ENCODE measurements at places on chromosomes 6 and 20. TPM values are rescaled to one million over a fixed set of nuclear protein-coding genes. Genes with fewer than 3 reads are reported as not detected.

DNA sequence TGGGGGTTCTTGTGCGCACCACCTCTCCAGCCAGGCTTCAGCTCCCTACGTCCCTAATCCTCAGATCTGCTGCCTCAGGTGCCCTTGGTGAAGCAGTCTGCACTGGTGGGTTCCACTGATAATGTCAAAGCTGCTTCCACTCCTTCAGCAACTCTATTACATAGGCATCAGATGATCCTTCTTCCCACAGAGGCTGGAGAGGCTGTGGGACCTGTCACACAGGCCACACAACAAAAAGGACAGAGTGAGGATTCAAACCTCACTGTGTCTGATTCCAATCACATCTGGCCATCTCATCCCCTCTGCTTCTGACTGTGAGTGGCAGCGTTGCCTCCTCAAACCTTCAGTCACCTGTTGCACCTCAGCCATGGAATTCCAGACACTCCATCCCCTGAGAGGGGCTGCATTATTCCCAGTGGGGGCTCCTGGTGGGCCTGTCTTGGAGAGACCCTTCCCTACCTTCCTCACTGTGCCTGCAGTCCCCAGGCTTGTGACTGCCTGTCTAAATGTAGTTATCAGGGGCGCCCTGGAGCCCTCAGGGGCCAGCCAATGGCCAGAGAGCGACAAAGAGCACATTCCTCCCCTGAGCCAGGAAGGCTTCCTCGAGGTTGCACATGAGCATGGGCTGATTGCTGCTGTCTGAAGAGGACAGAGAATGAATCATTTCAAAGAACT is 211.4 kb upstream of the ECI2 start:
- DNase-seq: no peak

DNA sequence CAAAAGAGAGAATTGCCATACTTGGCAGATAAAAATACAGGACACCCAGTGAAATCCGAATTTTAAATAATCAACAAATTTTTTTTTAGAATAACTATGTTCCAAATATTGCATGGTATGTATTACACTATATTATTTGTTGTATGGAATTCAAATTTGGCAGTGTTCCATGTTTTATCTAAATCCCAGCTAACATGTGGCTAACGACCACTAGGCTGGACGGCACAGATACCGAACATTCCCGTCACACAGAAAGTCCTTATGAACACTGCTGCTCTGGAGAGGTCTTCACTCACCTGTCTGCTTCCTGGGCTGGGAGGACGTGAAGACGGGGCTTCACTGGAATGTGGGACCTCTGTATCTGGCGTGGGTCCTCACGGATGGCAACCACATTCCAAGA is 32.8 kb downstream of the SNX5 start:
- DNase-seq: no peak

- no peak for DNase-seq
These were observed 114.9 kb downstream of the FOXC1 start for GRCh38 chr6:1724616-1725015.

- DNase-seq: no peak
These were observed 727 bp downstream of the EDEM2 start for GRCh38 chr20:35146299-35146919.

DNA sequence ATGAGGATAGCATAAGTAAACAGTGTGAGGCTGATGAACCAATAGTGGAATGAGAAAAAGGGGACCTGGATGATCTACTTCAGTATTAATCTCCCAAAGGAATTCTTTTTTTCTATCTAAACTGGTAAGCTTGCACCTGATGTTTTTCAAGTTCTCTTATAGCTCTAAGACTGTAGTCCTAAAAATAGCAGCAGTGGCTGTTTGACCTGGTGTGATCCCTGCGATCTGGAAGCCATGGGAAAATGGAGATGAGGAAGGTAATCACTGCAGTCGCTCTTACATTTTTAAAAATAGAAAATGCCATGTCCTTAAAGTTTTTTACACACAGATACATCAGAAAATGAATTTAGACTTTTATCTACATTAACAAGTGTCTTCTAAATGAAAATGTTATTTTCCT is 926.4 kb upstream of the SLC35B3 start:
- no peak for DNase-seq

DNA sequence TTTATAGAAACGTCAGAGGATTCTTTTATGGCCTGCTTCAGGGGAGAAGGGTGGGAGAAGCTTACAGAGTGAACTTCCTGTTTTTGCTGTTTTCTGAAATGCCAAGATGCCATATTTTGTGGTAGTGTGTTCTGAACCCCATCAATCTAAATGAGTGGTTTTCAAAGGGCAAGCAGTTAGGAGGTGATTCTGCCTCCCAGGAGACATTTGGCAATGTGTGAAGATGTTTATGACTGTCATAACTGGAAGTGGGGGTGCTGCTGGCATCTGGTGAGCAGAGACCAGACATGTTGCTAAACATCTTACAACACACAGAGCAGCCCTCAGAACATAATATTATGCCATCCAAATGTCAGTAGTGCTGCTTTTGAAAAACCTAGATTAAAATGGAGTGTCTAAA is 6.0 kb upstream of the PRL start:
- DNase-seq: no peak

GRCh38 chr6:30507849-30508827 is 18.8 kb downstream of the HLA-E start:
- DNase-seq: no peak

DNA sequence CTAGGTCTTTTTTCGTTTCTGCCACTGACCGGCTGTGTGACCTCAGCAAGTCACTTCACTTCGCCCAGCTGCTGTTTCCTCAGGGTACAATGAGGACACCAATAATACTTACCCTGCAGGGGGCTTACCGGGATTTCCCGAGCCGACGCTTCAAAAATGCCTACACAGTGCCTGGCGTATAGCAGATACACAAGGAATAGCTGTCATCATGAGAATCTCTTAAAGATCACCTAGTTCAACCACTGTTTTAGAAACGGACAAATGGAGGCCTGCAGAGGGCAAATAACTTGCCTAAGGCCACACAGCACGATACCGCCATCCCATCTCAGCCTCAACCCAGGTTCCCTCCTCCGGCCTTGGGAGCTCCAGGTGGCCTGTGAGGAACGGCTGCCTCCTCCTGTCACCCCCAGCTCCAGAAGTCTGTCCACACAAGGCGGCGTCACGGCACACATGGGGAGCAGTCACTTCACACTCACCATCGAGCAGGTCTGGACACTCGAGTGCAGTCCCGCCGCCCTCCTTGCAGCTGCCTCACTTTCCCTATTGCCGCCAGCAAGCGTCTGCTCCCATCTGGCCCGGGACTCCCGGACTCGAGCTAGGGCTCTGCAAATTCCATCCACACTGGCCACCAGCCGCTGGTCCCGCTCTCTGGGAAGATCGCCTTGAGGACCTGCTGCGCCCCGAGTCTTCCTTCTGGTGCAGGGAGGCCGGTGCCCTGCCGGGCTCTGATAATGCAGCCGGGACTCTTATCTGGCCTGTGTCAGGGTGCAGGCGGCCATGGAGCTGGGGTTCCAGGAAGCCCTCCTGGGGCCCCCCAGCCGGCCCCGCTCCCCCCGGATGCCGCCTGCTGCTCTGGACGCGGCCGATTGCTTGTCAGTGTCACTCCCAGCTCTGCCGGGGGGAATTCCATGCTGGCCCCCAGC is at the start of gene RIPOR3:
Gene RIPOR3 (minus strand): TSS at position 893 of the 923 bp plus-strand sequence. CDS start 414 bp downstream, at position 479.
- DNase-seq: no peak

- no peak for DNase-seq
These were observed 469.4 kb upstream of the SLC35B3 start for GRCh38 chr6:8904754-8905153.

GRCh38 chr6:19558934-19559333 is 278.2 kb upstream of the ID4 start:
- DNase-seq: no peak

DNA sequence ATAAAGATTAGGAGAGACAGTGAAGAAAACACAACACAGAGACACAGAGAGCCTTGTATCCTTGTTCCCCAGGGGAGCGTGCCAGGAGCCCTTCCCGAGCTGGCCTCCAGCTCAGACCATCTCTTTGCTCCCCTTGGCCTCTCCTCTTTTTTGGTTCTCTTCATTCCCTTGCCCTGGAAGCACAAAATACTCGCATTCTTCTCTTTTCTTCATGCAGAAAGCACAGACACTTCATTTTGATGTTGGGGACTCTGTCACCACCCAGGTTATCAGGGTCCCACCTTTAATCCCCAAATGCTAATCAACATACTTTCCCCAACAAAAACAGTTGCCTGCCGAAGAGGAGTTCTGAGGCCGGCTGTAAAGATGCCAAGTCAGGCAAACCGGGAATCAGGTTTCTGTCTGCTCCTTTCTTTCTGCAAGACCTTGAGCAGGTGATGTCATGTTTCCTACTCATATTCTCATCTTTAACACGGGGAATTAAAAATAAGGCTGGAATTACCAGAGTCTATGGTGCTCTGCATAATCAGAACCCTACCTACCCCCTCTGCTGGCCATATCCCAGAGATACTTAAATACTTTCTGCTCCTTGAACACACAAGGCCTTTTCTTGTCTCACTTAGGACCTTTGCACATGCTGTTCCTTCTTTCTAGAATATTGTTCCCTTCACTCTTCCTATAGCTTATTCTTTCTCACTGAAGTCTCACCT is 21.7 kb downstream of the TGM6 start:
- no peak for DNase-seq

DNA sequence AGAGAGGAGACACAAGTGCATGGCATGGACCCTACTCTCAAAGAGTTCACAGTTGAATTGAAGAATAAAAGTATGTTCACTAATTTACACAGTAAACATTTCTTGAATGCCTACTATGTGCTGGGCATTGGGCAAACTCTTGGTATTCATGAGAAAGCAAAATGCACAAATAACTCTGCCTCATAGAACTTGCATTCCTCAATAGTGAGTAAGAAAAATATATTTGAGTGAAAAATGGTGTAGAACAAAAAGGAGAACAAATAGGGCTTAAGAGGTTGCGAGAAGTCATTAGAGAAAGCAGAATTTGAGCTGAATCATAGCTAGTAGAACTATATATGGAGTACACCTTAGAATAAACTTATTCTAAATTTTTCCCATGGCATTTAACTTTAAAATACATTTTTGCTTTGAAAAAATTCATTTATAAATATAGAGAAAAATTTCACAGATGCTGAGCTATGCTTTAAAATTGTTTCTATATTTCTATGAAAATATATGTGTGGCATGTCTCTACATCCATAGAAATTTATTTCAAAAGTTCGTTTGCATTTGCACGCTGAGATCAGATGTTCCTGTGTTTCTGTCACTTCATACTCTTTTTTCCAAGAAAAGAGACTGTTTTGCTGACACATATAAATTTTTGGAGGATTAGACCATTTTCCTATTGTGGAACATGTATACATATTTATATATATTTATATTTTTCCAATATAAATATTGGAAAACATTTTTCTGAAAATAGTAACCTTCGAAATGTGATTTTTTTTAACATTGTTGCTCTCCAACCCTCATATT is 236.1 kb downstream of the KCNQ5 start:
- DNase-seq: no peak

DNA sequence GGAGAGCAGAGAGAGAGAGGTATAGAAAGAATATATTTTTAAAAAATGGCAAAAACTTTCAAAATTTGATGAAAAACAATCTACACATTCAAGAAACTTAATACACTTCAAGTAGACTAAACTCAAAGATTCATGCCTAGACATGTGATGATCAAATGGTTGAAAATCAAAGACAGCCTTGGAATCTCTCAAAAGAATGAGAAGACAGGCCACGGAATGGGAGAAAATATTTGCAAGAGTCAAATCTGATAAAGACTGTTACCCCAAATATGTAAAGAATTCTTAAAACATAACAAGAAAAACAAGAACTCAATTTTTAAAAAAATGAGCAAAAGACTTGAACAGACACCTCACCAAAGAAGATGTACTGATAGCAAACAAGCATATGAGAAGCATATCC is 49.7 kb downstream of the THEMIS start:
- DNase-seq: no peak

- peak; percentile 5 for DNase-seq
These were observed 131.8 kb upstream of the PROKR2 start for GRCh38 chr20:5448449-5449118.

DNA sequence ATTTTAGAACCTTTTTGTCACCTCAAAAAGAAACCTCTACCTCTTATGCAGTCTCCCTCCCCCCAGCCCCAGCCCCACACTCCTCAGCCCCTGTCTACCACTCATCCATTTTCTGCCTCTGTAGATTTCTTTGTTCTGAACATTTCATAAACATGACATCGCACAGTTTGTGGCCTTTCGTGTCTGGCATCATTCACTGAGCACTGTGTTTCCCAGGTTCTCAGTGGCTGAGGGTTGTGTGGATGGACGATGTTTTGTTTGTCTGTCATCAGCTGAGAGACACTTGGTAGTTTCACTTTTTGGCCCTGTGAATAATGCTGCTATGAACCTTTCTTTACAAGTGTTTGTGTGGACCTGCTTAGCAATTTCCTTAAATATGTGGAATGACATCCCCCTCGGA is 64.5 kb downstream of the FAM120B start:
- no peak for DNase-seq

- DNase-seq: no peak
These were observed 251.6 kb downstream of the PHF3 start for GRCh38 chr6:63887002-63887751.

- DNase-seq: no peak
These were observed 39.3 kb downstream of the PHACTR3 start for GRCh38 chr20:59643615-59644061.

- DNase-seq: no peak
These were observed 3.3 kb upstream of the TREML4 start for GRCh38 chr6:41224800-41225199.

TRAPPC3L gene
- 0.05 TPM for polyA plus RNA-seq

AHI1 gene
- 8.3 TPM for polyA plus RNA-seq

PPDPF gene
- polyA plus RNA-seq: 545 TPM

PSMB1 gene
- polyA plus RNA-seq: 248 TPM

GPR6 gene
- not detected for polyA plus RNA-seq

MUCL3 gene
- polyA plus RNA-seq: not detected

XKR7 gene
- 0.03 TPM for polyA plus RNA-seq

TFAP2D gene
- polyA plus RNA-seq: not detected

TUBB1 gene
- 0.05 TPM for polyA plus RNA-seq

IL20RA gene
- polyA plus RNA-seq: 2.1 TPM

ELOVL2 gene
- 4.1 TPM for polyA plus RNA-seq

ARFGEF3 gene
- polyA plus RNA-seq: 1.3 TPM

CALHM6 gene
- polyA plus RNA-seq: 7.1 TPM

LAMA2 gene
- polyA plus RNA-seq: 54.2 TPM

All from urinary bladder (tissue), 4 donors.